ENCODE measurements at places on chromosomes 1 and 21.

DNA sequence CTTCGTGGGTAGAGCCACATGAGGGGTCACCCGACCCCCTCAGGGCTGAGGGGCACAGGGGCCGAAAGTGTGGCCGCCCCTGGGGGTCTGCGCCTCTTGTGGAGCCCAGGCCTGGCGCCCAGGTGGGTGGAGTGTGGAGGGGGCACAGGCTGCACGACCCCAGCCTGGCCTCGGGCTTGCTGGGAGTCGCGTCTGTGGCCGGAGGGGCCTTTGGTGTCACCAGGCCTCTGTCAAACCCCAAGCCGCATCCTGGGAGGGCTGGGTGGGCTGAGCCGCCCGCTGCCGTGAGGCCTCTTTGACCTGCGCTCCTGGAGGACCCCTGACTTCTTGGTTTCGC lies 60.7 kb downstream of the FAAP20 start:
- DNase-seq: no peak

DNA sequence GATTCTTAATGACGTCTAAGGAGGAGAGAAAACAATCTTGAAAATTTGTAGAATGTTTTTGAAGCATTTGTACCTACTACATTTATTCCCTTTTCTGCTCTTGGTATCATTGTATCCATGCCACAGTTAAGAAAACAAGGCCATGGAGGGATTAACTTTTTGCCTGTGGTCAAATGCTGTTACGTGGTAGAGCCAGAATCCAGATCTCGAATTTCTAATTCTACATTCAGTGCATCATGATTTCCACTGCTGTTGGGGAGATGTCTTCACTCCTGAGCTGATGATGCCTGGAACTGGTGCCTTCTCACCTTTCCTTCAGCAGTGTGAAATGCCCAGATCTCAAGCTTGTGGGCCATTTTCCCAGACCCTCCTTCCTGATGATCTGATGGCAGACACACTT lies 175.6 kb downstream of the HHAT start:
- no peak for DNase-seq

DNA sequence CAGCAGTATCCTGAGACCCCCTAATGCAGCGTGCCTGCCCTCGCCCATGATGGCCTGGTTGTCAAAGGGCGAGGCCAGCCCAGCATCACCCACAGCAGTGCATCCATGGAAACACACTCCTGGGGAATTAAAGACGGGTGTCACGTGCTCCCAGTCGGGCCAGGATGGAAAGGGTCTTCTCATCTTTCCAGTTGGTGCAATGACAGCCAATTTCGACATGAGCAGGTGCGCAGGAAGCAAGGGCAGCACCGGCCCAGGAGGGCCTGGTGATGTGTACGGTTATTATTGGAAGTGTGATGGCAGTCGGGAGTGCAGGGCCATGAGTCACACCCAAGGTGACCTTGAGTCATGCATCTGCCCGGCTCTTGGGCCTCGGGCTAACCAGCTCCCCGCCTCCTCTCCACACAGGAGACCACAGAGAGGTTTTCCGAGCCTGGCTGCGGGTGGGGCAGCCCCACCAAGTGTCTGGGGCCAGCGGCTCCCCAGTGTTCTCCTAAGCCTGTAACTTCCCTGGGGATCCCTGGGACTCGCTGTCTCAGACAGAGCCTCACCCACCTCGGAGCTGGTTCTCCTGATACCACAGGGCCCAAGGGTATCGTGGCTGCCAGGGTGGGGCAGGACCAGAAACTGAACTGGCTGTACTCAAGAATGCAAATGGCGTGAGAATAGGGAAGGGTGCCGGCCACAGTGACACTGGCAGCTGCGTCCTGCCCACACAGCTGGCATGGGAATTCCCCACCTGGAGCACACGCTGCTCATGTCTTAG lies 119.8 kb downstream of the SIK1 start:
- no peak for DNase-seq

GRCh38 chr1:233667741-233668140 lies 53.8 kb downstream of the KCNK1 start:
- DNase-seq: no peak

DNA sequence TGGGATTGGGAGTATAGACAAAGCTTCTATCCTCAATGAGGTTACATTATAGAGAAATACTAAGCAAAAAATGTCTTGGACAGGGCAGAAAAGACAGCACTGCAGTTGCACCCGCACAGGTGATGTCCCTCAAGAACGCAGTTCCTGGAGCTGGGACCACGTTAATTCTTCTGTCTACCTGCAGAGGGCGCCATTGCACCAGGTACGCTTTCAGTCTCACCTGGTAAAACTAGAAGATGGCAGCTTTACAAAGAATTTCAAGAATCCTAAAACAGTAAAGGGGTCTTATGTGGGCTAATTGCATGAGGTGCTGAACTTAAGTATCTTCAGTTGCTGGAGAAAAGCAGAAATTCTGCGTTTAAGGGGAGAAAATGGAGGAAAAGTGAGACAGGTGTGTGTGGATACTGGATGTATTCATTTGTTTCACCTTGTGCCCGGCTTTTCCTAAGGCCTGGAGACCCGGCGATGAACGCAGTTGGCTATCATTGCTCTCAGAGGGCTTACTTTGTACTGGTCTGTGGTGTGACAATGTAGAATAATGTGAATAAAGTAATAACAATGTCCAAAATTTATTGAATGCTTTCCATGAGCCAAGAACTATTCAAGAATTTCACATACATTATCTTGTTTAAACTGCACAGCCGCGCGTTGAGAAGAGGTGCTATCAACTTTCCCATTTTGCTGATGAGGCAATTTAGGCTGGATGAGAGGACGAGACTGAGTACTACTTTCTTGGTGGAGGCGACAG lies 276.3 kb upstream of the GREM2 start:
- no peak for DNase-seq

- no peak for DNase-seq
These were observed 40.2 kb downstream of the DHCR24 start for GRCh38 chr1:54846716-54847284.

- no peak for DNase-seq
These were observed 16.6 kb downstream of the IFI6 start for GRCh38 chr1:27655151-27655937.

GRCh38 chr1:8464377-8464776 lies 146.5 kb downstream of the SLC45A1 start:
- DNase-seq: no peak

- no peak for DNase-seq
These were observed 32.9 kb downstream of the FMO4 start for GRCh38 chr1:171346881-171347280.

DNA sequence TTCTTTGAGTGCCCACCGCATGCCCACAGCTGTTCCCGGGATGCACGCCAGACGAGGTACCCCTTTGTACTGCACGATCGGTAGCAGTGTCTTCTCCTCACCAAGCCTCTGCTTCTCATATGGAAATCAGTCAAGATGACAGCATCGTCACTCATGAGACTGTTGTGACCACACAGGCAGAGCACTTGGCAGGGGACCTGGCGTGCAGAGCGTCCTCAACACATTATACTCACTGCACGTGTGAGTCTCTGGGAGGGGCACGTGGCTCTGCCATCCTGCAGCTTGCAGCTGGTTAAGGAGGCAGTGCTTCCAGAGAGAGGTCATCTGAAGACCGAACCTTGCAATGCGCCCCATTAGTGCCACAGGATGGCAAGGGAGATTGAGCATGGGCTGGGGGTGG lies 266.8 kb downstream of the NPHP4 start:
- no peak for DNase-seq

- no peak for DNase-seq
These were observed 484.2 kb downstream of the SIPA1L2 start for GRCh38 chr1:232145768-232146167.

GRCh38 chr21:39736716-39737115 lies 8.3 kb upstream of the IGSF5 start:
- no peak for DNase-seq

DNA sequence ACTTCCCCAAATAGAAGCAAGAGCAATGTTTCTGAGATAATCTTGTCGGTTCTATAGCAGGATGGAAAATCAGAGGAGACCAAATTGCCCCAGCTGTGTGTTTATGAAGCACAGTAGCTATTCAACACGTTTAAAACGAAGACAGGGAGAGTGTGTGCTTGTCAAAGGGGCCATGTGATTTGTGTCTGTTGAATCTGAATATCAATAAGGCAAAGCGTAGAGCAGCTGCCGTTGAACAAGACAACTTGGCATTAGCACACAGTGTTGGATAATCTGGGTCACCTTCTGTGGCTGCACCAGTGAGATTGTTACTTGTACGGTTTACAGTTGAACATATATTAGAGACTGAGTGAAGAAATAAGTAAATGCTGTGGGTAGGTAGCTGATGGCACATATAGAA lies 1.0 kb downstream of the CRB1 start:
- DNase-seq: no peak

- no peak for DNase-seq
These were observed 24.2 kb downstream of the ZBTB18 start for GRCh38 chr1:244075247-244075722.

DNA sequence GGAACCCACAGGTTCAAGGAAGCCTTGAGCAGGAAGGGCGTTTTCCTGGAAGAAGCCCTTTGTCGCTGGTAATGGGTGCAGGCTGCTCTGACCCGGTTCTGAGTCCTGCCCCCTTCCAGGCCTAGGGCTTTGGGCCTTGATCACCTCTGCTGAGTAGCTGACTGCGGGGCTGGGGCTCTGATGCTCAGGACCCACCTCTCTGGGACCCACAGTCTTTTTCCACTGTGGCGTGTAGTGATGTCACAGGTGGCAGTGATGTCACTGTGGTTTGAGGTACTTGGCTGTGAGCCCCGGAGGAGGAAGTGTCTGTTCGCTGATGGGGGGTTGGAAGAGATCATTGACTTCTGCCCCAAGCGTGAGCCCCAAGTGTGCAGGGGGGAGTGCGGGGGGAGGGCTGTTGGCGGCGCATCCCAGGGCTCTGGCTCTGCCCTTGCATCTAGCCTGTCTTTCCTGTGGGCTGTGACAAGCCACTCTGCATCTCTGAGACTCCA lies 6.9 kb downstream of the TNFRSF1B start:
- DNase-seq: peak; percentile 97

DNA sequence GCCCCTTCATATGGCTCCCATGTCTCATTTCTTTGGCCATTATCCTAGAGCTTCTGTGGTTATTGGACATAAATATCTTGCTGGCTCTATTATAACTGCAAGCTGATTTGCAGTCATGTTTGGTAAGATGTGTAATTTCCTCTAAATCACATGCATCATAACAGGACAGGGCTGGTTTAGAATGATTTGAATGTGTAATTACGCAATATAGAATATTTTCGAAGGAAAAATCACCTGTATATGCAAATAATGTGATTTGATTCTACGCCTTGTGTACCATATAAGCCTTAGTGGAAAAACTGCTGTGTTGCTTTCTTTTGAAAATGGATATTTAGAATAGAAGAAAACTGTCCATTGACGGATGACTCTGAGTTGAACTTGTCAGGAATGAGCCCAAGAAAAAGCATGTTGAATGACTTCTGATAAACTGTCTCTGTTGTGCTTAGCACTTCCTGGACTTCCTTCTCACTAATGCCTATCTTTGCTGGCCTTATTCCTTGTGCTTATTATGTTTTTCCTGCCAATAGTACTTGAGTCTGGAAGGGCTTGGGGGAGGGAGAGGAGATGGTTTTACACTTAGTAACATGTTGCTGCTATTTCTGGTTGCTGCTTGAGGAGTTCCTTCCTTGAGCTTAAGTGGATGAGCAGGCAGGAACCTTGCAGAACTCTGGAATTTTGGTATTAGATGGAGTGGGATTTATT lies 6.5 kb downstream of the CACHD1 start:
- DNase-seq: no peak

- DNase-seq: no peak
These were observed 98.6 kb downstream of the TBX19 start for GRCh38 chr1:168379104-168379860.

- no peak for DNase-seq
These were observed 117.6 kb downstream of the CASZ1 start for GRCh38 chr1:10678852-10679251.

DNA sequence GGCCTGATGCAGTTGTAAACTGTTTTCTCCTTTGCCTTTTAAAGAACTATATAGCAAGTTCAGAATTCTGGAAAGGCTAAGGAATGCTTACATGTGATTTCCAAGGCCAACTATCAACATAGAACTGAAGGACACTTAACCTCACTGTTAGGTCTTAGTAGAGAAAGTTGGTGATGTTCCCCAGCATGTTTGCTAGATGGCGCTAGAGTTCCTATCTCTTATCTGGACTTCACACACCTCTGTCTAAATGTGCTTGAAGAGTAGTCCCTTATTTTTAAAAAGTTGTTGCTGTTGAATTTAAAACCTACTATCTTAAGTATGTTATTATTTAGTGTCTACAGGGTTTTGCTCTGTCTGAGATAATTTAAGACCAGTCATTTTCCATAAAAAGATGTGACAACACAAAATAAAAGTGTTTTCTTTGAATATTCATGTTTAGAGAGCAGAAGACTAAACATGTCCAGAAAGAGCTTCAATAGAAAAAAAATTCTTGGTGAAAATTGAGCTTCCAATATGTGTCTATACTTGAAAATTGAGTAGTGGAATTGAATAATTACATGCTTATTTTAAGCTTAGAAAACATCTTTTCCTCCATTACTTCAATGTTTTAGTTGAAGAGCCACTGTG lies 237.3 kb downstream of the S1PR1 start:
- no peak for DNase-seq

GRCh38 chr1:235050911-235051360 lies 77.7 kb downstream of the TOMM20 start:
- DNase-seq: no peak

DNA sequence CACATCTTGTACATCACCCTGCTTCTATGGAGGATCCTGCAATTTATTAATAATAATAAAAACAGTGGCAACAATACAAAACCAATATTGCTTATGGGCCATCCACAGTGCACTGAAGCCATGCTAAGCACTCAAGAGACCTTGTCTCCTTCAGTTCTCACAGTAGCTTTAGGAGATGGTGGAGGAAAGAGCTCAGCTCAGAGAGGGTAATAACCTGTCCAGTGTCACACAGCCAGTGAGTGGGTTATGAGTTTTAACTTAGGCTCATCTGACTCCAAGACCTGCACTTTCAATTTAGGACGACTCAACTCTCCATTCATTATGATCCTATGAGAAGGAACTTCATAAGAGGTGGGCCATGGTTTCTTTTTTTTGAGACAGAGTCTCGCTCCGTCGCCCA lies 347.6 kb upstream of the RUNX1 start:
- DNase-seq: no peak

DNA sequence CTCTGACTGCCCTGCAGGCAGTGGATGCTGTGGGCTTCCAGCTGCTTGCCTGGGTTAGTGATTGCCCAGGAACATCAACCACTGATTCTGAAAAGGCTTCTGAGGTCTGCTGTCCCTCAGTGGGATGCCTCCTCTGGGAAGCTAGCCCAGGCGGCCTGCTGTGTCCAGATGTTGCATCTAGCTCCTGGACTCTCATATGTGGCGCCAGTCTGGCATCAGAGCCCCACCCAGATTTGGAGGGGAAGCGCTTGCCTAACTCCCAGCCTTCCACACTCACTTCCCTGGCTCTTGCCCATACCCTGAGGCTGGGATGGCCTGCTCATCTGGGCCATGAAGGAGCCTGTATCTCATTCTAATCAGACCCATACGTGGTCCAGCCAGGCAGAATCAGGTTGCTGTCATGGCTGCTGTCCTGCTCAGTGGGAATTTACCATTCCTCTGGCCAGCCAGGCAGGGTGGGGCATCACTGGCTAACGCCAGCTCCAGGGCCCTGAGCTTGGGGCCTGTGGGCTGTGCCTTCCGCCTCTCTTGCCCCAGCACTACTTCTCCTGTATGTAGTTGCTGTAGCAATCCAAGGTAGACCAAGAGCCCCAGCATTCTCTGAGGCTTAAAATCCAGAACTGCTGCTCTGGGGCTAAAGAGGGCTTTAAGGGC lies 4.1 kb downstream of the CSF1 start:
- DNase-seq: no peak

Data from CD4-positive, alpha-beta T cell (primary cell).